ENCODE measurements at places on chromosomes 13 and 19.

- H3K27me3 ChIP-seq = no peaks in the 10 kb centered on the region
- no peaks in the 10 kb centered on the region for H3K36me3 ChIP-seq
- ATAC-seq = no peak
- no peak overlapping the region for H3K27ac ChIP-seq
These were observed 415.4 kb downstream of the SLITRK5 start for GRCh38 chr13:88086577-88086976.

- ATAC-seq = no peak
- no peak overlapping the region for H3K4me3 ChIP-seq
- H3K27ac ChIP-seq = no peak overlapping the region
- no peaks in the 10 kb centered on the region for H3K36me3 ChIP-seq
These were observed 79.8 kb upstream of the FLT1 start for GRCh38 chr13:28574617-28575142.

DNA sequence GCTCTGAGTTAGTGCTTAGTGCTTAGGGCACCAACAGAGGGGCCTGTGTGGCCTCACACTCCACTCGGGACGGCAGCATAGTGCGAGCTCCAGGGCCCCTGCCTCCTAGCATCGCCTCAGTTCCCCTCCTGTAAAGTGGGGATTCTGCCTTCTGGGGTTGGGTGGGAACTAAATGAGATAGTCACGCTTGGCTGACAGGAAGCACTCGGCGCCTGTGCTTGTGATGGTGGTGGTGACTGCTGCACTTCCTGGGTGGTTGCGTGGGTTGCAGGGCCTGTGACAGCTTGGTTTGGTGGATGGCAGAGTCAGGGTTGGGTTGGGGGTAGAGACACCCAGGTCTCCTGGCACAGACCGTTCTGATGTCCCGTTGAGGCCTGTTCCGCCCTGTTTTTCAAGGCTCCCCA is 7.7 kb downstream of the PLEKHF1 start:
- ATAC-seq = peak; percentile 85
- H3K27ac ChIP-seq = peak overlapping the region; percentile 87
- H3K4me1 ChIP-seq = peaks cover 64% of the 10 kb centered on the region
- H3K36me3 ChIP-seq = peaks cover 27% of the 10 kb centered on the region
- H3K27me3 ChIP-seq = no peaks in the 10 kb centered on the region
- peak overlapping the region; percentile 24 for H3K4me3 ChIP-seq

DNA sequence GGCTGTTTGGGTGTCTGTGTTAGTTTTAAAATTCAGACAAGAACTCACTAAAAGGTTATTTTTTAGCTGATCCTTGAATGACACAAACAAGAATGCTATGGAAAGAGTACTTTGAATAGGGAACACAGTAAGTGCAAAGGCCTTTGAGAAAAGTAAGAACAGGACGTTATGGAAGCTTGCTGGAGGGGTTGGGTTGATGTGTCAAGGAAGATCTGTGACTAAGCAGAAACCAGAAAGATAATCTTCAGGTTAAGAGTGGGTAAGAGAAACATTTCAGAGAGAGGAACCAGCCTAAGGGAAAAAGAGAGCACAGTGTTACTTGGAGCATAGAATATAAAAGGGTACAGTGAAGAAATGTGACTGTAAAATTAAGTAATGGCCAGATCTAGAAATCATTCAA is 41.2 kb upstream of the TRPC4 start:
- H3K27me3 ChIP-seq = no peaks in the 10 kb centered on the region
- no peak overlapping the region for H3K4me3 ChIP-seq
- no peak for ATAC-seq
- H3K4me1 ChIP-seq = no peaks in the 10 kb centered on the region
- H3K27ac ChIP-seq = no peak overlapping the region

GRCh38 chr19:28500982-28501630 is 711.8 kb downstream of the UQCRFS1 start:
- no peak for ATAC-seq
- no peak overlapping the region for H3K27ac ChIP-seq
- no peaks in the 10 kb centered on the region for H3K36me3 ChIP-seq
- H3K27me3 ChIP-seq = no peaks in the 10 kb centered on the region
- H3K4me1 ChIP-seq = no peaks in the 10 kb centered on the region
- H3K4me3 ChIP-seq = no peak overlapping the region

DNA sequence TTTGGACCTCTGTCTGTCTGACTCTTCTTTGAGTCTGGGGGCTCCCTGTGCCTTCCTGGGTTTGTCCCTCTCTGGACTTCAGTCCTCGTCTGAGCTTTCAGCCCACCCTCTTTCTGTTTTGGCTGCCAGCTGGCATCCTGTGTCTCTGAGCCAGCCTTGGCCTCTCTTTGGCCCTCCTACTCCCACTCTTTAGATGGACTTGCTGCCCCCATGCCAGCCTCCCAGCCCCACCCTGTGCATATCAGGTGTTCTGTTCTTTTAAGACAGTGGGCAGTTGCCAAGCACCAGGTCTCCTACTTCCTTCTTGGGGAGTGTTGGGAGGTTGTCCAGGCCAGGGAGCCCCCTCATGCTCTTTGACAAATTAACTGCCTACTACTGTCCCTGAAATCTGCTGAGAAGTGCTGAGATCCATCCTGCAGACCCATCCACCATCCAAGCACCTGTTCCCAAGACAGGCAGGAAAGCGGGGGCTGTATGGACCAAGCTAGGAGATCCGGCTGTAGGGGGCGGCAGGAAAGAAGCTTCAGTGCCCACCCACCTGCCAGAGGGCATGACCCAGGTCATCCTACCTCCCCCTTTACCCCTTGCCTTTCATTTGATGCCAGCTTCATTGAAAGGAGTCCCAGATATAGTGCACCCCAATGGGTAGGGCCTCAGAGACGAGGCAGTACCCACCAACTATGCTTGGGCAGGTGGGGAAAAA is 9.6 kb downstream of the CIC start:
- peaks cover 26% of the 10 kb centered on the region for H3K36me3 ChIP-seq
- no peak for ATAC-seq
- peak overlapping the region; percentile 86 for H3K4me3 ChIP-seq
- no peaks in the 10 kb centered on the region for H3K27me3 ChIP-seq
- peaks cover 39% of the 10 kb centered on the region for H3K4me1 ChIP-seq

DNA sequence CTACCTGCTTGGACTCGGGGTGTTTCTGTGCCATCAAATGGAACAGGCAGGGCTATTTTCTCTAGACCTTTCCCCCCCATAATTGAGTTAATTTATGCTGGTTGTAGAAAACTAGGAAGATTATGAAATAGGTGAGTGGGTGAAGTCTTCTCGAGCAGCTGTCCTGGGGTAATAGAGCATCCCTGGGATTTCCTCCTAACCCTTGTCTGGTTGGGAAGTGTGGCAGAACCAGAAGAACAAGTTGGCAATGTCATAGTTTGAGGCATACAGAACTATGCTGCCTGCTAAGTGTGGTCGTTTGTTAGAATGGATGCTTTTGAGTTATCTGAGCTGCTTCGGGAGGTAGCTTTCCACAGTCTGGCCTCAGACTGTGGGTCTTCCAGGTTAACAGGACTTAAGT is 3.7 kb downstream of the GATAD2A start:
- no peaks in the 10 kb centered on the region for H3K36me3 ChIP-seq
- peaks cover 77% of the 10 kb centered on the region for H3K4me1 ChIP-seq
- no peaks in the 10 kb centered on the region for H3K27me3 ChIP-seq
- H3K27ac ChIP-seq = peak overlapping the region; percentile 2
- no peak for ATAC-seq

DNA sequence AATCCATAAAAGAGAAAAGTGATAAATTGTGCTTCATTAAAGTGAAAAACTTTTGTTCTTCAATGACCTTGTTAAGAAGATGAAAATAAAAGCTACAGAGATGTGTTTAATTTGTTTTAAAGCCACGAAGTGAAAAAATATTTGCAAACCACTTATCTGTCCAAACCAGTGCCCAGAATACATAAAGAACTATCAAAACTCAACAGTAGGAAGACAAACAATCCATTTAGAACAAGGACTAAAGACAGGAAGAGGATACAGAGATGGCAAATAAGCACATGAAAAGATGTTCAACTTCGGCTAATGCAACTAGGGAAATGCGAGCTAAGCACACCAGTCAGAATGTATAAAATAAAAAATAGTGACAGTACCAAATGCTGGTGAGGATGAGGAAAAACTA is 15.0 kb downstream of the GJB6 start:
- H3K4me1 ChIP-seq = peaks cover 7% of the 10 kb centered on the region
- peaks cover 11% of the 10 kb centered on the region for H3K27me3 ChIP-seq
- no peak for ATAC-seq
- H3K27ac ChIP-seq = no peak overlapping the region
- no peaks in the 10 kb centered on the region for H3K36me3 ChIP-seq
- H3K4me3 ChIP-seq = no peak overlapping the region

DNA sequence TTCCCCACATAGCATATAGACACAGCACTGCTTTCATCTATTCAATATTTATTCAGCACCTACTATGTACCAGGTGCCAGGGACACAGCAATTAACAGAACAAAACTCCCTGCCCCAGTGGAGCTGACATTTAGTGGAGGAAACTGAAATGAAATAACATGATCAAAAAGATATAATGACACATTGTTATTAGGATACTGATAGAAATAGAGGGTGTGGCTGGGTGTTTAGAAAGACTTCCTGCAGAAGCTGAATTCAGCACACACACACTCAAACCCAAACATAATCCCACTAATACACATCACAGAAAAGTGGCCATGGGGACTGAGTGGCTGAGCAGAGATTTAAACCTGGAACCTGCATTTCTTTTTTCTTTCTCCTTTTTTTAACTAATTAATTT is 3.8 kb upstream of the CDC37 start:
- peaks cover 93% of the 10 kb centered on the region for H3K4me1 ChIP-seq
- no peak overlapping the region for H3K27ac ChIP-seq
- no peaks in the 10 kb centered on the region for H3K27me3 ChIP-seq
- no peak for ATAC-seq

DNA sequence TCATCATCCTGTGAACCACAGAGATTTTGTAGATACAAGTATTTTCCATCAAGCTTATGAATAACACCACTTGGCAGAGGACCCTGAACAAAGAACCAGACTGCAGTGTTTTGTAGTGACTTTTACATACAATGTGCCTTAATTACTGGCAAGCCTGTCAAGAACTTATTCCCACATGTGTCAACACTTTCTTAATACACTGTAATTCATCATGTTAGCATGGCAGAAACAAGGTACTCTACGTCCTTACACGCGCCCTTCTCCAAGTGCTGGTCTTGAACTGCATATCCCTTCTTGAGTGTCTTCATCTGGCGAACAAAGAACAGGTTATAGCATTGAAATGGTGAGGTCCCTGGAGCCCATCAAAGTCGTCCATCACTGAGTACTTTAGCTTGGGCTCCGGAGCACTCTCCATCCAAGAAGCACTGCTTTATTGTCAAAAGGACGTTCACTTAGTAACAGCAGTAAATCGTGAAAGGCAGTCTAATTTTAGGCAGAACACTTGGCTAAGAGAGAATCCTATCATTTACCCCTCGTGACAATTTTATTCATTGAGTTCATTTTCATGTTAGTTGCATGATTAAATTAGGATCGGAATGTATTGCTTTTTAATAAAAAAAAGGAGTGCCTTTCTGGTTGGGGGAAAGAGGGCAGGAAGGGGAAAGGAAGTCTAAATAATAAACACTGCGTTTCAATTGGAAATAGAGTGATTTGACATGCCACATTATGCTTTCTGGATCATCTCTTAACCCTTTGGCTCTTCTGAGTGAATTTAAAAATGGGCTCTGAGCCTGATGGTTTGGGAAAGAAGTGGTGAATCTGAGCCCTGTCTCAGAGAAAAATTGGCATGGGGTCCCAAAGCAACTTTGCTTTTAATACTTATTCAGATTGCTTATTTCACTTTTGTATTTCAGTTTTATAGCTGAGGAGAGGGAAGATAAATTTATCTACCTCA is 376.1 kb downstream of the DLEU7 start:
- no peaks in the 10 kb centered on the region for H3K27me3 ChIP-seq
- ATAC-seq = no peak
- H3K4me1 ChIP-seq = no peaks in the 10 kb centered on the region
- no peak overlapping the region for H3K4me3 ChIP-seq

DNA sequence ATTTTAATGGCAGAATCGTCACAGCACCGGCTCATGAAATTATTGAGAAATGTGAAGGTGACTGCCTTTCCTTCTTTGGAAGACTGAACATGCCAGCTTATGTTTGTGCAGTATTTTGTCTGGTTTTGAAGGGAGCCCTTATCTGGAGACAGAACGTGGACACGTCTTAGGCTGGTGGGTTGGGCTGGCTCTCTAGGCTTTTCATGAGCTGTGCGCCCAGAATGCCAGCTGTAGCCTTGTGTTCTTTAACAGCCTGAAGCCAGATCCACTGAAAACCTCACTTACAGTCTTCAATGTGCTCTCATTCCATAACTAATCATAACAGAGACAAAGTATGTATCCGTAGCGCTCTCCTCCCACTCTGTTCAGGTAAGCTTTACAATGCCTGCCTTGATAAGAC is 184.4 kb upstream of the HTR2A start:
- ATAC-seq = peak; percentile 43
- no peaks in the 10 kb centered on the region for H3K36me3 ChIP-seq
- H3K4me1 ChIP-seq = no peaks in the 10 kb centered on the region
- H3K27ac ChIP-seq = no peak overlapping the region
- H3K27me3 ChIP-seq = no peaks in the 10 kb centered on the region
- no peak overlapping the region for H3K4me3 ChIP-seq

DNA sequence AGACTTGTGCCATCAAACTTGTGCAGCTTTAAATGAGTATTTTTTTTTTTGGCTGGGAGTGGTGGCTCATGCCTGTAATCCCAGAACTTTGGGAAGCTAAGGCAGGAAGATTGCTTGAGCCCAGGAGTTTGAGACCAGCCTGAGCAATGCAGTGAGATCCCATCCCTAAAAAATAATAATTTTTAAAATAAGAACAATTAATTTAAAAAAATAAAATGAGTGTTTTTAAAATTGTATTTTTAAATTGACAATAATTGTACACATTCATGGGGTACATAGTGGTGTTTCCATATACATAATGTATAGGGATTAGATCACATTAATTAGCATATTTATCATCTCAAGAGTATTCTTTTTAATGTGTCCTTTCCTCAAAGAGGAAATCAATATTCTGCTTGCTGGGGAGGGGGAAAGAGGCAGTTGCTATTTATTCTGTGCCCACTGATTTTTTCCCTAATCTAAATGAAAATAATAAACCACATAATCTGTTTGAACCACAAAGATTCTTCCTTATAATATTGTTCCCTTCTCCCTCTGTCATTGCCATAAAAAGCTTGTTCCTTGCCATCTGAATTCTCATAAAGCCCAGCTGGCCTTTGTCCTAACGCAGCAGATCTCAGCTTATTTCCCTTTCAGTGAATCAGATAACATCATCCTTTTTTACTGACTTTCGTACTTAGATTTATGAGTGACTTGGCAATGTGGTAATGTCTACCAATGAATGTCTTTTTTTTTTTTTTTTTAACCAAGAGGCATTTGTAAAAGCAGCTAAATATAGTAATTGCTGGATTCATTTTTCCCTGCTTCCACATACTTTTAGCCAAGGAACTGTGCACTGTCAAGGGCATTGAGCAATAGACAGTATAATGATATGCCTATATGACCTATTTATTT is 81.8 kb upstream of the RUBCNL start:
- H3K36me3 ChIP-seq = no peaks in the 10 kb centered on the region
- no peak for ATAC-seq
- H3K4me3 ChIP-seq = no peak overlapping the region
- no peaks in the 10 kb centered on the region for H3K4me1 ChIP-seq

- no peak overlapping the region for H3K4me3 ChIP-seq
- H3K4me1 ChIP-seq = peaks cover 19% of the 10 kb centered on the region
- ATAC-seq = no peak
- H3K36me3 ChIP-seq = peaks cover 17% of the 10 kb centered on the region
These were observed 31.7 kb upstream of the RPL21 start for GRCh38 chr13:27219611-27220010.

All from stimulated activated memory B cell treated with anti-CD40 and anti-IgM and Interleukin-4, amounts not matched to agents 10 μg/mL and 1 μg/mL and 100 μg/mL, for 72 hours (primary cell).